M059J (cell line): ENCODE measurements at places on chromosomes 5 and 9. TPM values are rescaled to one million over a fixed set of nuclear protein-coding genes. Genes with fewer than 3 reads are reported as not detected.

DNA sequence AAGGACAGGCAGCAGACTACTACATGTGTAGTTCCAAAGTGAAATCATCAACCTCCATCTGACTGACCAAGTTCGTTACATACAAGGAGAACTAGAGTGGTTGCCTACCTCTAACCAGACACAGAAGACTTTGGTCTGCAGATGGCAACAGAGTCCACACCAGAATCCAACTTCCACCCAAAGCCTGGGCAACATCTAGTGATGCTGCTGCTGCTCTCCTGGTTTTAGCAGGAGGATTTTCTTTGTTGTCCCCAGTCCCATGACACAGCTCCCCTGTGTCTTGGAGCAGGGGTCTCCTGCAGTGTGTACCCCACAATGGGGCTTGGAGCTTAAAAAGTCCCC, 46.4 kb upstream of the APC start:
- DNase-seq = no peak

Gene JADE2
- total RNA-seq = 19.8 and 34.4 TPM in 2 replicates

Gene LCN6
- not detected in 2 replicates for total RNA-seq

Gene C9
- not detected in 2 replicates for total RNA-seq

DNA sequence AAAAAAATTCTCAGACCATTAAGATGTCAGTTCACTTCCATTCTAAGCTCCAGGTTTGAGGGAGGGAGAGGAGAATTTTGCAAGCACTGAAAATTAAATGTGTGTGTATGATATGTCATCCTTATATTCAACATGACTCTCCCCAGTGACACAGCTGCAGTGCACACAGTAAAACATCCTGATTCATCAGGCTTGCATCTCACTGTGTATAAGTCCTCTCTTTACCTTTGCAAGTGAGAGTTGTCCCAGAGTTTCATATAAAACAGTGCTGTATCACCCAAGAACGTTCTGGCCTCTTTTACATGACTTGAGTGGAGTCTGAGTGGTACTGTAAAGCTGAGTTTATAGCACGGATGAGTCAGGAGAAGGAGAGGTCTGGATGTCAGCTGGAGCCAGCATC, 50.0 kb downstream of the DMRT2 start:
- DNase-seq = no peak

GRCh38 chr9:567128-567746, 274.3 kb upstream of the DMRT1 start:
- DNase-seq = no peak

Gene BTNL3
- total RNA-seq = not detected in 2 replicates

GRCh38 chr9:98129451-98129881, 10.4 kb upstream of the TRIM14 start:
- DNase-seq = no peak

Gene STKLD1
- not detected in 2 replicates for total RNA-seq
